ENCODE measurements at places on chromosomes 12 and 14. TPM values are rescaled to one million over a fixed set of nuclear protein-coding genes. Genes with fewer than 3 reads are reported as not detected.

The PSMC1 gene
- total RNA-seq, result 116 TPM

The CCDC88C gene
- total RNA-seq, result 60.7 TPM

The ZDHHC22 gene
- total RNA-seq, result 29.3 TPM

The SETD1B gene
- total RNA-seq, result 8.9 TPM

The IAPP gene
- not detected for total RNA-seq

DNA sequence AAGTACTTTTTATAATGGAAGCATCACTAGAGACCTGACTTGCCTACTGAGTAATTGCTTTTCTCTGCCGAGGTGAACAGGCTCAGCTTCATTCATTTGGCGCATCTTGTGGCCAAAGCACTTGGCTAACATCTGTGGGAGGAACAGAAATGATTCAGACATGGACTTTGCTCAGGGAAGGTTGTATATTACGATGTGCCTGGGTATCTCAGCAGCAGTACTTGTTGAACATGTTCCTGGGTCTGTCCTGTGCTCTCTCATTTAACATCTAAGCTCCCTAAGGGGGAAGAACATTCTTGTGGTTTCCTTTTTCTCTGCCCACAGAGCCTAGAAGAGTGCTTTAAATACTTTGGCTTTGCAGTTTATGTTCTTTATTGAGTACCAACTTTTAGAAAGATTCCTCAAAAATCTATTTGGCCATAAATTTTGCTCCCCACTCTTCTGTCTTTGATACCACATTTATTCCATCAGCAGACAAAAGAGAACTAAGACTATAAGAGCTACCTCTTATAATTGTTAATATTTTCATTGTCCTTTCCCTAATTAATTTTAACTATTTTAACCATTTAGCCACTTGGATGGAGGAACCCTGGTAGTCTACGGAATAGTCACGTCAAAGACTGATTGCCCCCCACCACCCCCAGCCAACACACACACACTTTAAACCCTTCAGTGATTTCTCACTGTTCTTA lies 101.2 kb upstream of the EGLN3 start:
- no peaks in the 10 kb centered on the region for H3K27me3 ChIP-seq
- H3K4me1 ChIP-seq, result no peaks in the 10 kb centered on the region
- H3K27ac ChIP-seq, result no peak overlapping the region

GRCh38 chr12:64585104-64585503 lies 25.2 kb upstream of the RASSF3 start:
- H3K27ac ChIP-seq, result no peak overlapping the region
- peaks cover 10% of the 10 kb centered on the region for H3K4me1 ChIP-seq
- no peaks in the 10 kb centered on the region for H3K36me3 ChIP-seq
- DNase-seq, result no peak
- no peaks in the 10 kb centered on the region for H3K27me3 ChIP-seq

- H3K27me3 ChIP-seq, result no peaks in the 10 kb centered on the region
- H3K4me3 ChIP-seq, result no peak overlapping the region
- peak; percentile 24 for DNase-seq
Observed at GRCh38 chr12:5689773-5690172, 255.3 kb downstream of the ANO2 start.

GRCh38 chr14:23044840-23045239 lies 2.8 kb downstream of the PSMB11 start:
- H3K4me1 ChIP-seq, result no peaks in the 10 kb centered on the region
- no peak overlapping the region for H3K27ac ChIP-seq
- no peak overlapping the region for H3K4me3 ChIP-seq
- DNase-seq, result no peak
- H3K36me3 ChIP-seq, result no peaks in the 10 kb centered on the region
- no peaks in the 10 kb centered on the region for H3K27me3 ChIP-seq

DNA sequence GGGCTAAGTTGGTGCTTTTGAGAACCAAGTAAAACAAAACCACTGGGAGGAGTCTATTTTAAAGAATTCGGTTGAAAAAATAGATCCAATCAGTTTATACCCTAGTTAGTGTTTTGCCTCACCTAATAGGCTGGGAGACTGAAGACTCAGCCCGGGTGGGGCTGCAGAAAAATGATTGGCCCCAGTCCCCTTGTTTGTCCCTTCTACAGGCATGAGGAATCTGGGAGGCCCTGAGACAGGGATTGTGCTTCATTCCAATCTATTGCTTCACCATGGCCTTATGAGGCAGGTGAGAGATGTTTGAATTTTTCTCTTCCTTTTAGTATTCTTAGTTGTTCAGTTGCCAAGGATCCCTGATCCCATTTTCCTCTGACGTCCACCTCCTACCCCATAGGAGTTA lies 1.8 kb upstream of the RAB5B start:
- H3K4me3 ChIP-seq, result no peak overlapping the region
- H3K27me3 ChIP-seq, result no peaks in the 10 kb centered on the region
- 0 out of 2 replicates have a peak, but pooled peaks cover 9% of the 10 kb centered on the region for H3K36me3 ChIP-seq
- peaks cover 13% of the 10 kb centered on the region for H3K4me1 ChIP-seq

- peaks cover 6% of the 10 kb centered on the region for H3K4me1 ChIP-seq
- peak; percentile 60 for DNase-seq
- no peak overlapping the region for H3K4me3 ChIP-seq
- no peaks in the 10 kb centered on the region for H3K27me3 ChIP-seq
- no peaks in the 10 kb centered on the region for H3K36me3 ChIP-seq
Observed at GRCh38 chr12:43676183-43676813, 82.3 kb downstream of the PUS7L start.

Data from GM23338 (cell line).